ENCODE measurements at places on chromosomes 7 and 10.
A peak's percentile ranks its signal among the peaks of the same experiment; 100 is the strongest.

- no peak for DNase-seq
Observed at GRCh38 chr10:10490581-10490980, 527.1 kb upstream of the CELF2 start.

DNA sequence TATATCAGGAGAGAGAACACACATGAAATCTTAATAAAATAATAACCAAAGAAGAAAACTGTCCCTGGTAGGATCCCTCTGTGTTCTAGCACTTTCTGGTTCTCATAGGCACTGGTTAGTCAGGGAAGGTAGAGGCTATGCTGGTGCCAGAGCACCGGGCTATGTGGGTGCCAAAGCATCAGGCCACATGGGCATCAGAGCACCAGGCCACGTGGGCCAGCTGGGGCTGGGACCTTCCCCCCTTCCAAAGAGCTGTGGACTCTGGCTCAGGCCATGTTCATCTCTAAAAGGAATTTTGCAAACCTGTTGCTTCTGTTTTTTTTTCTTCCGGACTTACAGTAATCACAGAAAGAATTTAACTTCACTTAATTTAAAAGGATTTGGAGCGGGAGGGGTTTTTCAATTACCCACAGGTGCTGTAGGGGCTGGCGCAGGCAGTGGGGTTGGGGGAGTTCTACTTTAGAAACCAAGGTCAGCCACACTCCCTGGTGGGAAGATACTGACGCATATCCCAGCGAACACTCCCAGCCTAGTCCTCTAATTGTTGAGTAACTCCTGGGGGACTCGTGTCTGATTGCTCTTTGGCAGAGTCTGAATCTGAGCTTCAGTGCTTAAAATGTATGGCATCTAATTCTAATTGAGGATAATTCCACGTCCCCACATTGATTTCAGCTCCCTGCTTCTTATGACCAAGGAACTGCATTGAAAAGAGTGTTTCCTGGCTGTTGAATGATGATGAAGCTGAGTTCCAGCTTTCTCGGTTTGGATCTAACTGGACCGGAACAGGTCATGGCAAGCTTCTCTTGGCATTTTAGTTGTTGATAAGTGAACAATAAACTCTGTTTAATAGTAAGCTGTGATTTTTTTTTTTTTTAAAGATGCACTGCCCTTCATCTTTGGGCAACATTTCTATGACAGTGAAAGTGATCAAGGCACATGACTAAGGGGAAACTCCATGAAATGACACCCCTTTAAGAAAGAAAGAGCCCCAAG lies 110.7 kb upstream of the FZD8 start:
- no peak for DNase-seq

GRCh38 chr10:24483701-24484100 lies 240.0 kb downstream of the ARHGAP21 start:
- peak; percentile 81 for DNase-seq

DNA sequence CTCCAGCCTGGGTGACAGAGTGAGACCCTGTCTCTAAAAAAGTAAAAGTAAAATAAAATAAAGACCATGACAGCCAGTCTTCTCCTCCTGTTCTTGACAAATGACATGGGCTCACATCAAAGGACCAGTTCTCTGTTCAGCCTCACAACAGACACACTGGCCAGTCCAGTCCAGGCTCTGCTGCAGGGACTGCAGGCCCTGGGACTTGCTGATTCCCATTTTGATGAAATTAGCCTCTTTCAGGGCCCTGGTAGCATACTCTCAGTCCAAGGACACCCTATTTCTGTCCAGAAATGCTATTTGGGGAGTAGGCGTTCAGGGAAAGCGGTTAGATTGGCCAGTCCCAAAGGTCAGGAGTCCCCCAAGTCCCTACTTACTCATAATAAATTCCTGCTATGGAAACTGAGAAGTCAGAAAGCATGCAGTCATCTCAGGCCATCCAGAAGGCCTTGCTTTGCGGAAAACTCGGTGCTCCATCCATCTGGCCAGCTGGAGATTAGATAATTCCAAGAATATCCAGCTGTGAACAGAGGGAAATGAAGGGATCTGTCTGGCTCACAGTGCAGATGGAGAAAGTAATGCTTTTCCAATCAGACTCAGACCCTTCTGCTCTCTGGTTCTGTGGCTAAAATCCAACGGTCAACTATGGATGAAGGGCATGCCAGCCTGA lies 74.4 kb downstream of the RAB11FIP2 start:
- DNase-seq, result no peak

DNA sequence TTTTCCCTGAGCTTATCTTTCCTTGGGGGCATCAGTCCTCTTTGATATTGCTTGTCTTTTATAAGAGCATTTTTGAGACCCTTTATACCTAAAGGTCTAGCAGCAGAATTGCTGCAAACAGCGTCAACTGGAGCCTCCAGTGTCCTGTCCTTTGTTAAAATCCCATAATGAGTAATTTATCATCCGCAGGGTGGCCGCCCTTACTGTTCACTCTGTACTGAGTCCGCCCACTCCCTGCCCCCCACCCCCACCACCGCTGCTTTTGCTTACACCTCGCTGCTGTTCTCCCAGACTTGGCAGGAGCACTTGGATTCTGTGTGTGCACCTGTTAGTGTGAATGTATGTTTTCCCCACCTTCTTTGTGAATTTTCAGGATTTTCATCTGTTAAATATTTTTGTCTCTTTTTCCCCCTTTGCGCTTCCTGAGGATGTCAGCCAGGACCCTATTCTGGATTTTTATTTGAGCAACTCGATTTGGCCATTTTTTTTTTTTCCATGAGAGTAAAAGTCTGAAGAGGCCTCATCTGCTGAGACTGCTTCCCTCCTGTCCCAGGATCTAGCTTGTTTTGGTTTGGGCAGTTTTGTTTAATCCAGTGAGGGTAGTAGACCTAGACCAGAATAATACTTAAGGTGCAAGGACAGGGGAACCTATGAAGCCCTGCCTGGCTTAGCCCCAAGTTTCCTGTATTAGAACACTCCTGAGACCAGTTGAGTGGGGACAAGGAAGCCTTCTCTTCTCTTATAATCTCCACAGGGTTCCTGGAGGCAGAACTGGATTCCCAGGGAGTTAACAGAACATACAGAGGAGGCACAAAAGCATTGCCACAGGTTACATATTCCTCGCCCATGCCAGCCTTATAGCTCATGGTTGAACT lies 8.2 kb downstream of the AGFG2 start:
- peak; percentile 43 for DNase-seq

GRCh38 chr7:116653204-116653603 lies 18.8 kb upstream of the MET start:
- DNase-seq, result no peak

- DNase-seq, result peak; percentile 97
Observed at GRCh38 chr7:73742753-73743641, 4.4 kb upstream of the ABHD11 start.

- no peak for DNase-seq
Observed at GRCh38 chr7:55887821-55888247, 578 bp downstream of the ZNF713 start.

DNA sequence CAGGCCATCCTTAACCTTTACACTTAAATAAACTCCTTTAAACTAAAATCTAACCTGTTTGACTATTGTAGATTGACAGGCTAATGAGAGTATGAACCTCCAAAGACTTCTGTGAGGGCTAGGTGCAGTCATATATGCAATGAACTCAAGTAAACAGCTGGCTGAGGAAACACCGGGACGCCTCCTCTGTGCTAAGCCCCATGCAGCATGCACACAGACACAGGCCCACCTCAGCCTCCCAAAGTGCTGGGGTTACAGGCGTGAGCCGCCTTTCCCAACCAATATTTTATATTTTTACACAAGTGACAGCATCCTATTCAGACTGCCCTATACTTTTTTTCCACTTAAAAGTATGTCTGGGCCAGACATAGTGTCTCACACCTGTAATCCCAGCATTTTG lies 1.5 kb upstream of the FXYD4 start:
- DNase-seq, result no peak

DNA sequence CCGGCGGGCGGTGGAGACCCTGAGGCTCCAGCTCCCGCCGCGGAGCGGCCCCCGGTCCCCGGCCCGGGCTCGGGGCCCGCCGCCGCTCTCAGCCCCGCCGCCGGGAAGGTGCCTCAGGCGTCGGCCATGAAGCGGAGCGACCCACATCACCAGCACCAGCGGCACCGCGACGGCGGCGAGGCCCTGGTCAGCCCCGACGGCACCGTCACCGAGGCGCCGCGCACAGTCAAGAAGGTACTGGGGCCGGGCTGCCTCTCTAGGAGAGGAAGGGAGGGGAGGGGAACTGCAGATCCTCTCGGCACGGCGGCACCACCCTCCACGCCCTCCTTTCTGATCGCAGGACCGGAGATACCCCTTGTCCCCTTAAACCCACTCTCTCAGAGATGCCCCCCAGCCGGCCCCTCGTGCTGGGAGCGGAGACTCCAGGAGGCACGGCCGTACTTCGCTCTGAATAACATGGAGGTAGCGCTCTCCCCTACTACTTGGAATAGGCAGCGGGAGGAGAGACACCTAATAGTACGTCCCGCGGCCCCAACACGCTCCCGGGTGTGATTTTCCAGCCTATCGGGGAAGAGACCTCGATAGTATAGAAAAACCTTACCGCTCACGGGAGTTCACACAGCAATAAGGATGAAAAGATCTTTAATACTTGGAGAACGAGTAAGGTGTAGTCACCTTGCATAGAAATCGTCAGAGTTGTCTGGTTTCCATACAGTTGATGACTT lies 538 bp downstream of the AHCYL2 start:
- DNase-seq, result peak; percentile 59

DNA sequence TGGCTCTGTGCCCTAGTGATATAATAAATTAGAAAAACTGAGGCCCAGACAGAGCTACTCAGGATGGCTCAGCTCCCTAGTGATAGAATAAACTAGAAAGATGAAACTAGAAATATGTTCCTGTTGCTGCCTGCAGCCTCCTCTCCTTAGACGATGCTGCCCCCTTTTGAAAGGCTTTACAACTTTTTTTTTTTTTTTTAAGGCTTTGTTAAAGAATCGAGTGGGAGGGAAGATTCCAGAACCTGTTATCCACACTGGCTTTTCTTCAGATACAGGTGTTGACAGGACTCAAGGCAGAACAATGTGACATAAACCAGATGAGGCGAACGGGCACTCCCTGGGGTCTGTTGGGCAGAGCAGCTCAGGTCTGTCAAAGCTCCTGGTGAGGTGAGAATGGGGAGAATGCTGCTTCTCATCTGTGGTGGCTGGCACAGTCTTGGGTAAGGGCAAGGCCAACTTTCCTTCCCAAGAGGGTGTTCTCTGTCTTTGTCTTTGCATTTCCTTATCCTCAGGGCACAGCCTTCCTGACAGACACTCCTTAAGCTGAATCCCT lies 175.1 kb downstream of the COBL start:
- DNase-seq, result no peak

- no peak for DNase-seq
Observed at GRCh38 chr7:45384499-45384898, 189.7 kb upstream of the ADCY1 start.

- DNase-seq, result no peak
Observed at GRCh38 chr10:72649291-72649690, 23.4 kb upstream of the MICU1 start.

GRCh38 chr7:30112103-30112713 lies 22.6 kb upstream of the MTURN start:
- DNase-seq, result no peak

GRCh38 chr10:42476101-42476500 lies 162.3 kb downstream of the ZNF33B start:
- DNase-seq, result no peak

DNA sequence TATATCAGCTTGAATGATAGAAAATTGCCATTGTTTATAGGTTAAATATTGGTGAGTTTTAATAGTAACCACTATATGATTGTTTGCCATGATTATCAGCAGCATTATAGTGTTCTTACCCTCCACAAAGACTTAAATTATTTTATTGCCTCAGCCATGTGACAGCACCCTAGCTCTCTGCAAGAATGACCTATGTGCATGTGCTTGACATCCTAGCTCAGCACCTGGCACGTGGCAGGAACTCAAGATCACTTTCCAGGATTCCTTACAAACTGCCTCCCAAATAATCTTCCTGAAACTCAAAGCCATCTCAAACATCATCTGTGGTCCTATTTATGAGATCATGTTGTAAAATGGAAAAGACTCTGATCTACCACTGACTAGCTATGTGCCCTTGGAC lies 68.1 kb upstream of the ANKRD30A start:
- DNase-seq, result no peak

- DNase-seq, result no peak
Observed at GRCh38 chr10:1154531-1155295, 98.5 kb downstream of the WDR37 start.

- DNase-seq, result no peak
Observed at GRCh38 chr10:17075533-17076359, 53.9 kb downstream of the CUBN start.

DNA sequence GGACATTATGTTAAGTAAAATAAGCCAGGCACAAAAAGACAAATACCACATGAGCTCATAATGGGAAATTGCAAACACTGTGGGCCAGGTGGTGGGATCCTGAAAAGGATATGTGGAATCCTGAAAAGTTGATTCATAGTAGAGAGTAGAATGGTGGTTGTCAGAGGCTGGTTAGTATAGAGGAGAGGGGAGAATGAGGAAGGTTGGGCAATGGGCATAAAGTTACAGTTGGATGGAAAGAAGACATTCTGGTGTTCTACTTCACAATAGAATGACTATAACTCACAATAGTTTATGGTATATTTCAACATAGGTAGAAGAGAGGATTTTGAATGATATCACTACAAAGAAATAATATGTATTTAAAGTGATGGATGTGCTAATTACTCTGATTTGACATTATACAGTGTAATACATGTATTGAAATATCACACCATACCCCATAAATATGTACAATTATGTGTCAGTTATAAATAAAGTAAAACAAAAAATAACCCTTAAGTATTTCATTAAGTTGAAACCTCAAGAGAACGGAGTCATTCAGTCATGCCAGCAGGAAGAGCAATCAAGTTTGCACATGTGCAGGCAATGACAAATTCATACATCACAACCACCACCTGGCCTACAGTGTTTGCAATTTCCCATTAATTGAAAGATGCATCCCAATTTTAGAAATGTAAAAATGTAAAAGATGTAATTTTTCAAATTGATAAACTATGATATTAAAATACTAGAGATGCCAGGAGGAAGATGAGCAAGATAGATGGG lies 156.7 kb downstream of the MAGI2 start:
- DNase-seq, result no peak

DNA sequence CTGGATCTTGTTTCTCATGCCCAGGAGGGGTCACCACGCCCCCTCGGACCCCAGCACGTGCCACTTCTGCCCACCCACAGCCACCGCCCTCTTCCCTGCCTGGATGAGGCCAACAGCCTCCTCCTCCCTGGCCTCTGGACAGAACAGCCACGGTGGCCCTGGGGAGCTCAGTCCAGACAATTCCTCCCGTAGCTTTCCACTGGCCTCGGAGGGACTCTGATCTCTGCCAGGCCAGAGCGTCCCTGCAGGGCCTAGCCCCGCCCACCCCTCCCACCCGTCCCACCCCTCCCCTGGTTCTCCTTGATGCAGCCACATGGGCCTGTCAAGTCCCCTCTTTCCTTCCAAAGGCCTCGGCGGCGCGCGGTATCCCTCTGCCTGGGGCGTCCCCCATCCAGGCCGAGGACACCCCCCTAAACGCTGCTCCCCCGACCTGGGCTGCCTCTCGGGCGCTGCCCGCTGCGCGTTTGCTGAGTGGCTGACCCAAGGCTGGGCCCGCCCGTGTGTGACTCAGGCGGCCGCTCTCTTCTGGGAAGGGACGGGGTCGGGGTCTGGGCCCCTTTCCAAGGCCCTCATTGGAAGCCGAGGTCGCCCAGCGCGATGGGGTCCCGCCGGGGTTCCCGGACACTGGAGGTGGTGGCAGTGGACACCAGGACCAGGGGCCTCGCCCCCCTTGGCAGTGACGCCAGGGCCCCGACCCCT lies 557 bp downstream of the TMEM120A start:
- peak; percentile 59 for DNase-seq

GRCh38 chr7:363626-364025 lies 73.7 kb downstream of the FOXL3 start:
- no peak for DNase-seq

GRCh38 chr7:139902436-139903102 lies 73.5 kb downstream of the TBXAS1 start:
- no peak for DNase-seq

Data from transverse colon (tissue), 4 donors.